ENCODE measurements at places on chromosomes 3 and 15.

DNA sequence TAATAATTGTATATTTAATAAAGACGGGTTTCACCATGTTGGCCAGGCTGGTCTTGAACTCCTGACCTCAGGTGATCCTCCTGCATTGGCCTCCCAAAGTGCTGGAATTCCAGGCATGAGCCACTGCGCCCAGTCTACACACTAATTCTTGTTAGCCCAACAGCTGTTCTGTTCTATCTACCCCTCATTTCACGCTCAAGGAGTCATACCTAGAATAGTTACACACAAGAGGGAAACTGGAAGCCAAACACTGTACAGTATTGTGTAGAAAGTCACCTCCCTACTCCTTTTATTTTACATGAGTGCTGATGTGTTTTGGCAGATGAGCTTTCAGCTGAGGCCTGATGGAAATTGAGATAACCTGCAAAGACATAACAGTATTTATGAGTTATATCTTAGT, 13.4 kb upstream of the CTDSPL2 start:
- DNase-seq = no peak

DNA sequence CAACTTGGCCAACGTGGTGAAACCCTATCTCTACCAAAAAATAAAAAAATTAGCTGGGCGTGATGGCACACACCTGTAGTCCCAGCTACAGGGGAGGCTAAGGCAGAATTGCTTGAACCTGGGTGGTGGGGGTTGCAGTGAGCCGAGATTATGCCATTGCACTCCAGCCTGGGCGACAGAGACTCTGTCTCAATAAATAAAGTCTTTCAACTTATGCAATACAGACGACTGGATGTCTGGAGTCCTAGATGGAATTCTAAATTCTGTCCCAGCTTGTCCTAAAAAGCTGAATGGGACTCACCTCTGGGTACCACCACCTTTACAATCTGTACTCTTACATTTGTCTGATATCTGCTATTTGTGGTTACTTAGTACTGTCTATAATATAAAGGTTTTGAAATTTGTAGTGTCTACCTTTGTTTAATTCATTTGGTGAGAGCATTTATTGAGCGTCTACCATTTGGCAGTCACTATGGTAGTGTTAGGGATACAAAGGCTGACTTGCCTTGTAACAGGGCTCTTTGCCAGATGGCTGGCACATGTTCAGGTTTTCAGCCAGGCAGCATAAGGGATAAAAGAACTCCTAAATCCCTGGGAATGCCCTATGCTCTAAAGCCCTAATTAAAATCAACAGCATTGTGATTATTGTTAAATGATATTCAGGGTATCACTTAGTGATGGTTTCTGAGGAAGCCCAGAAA, 7.2 kb upstream of the ZNF609 start:
- no peak for DNase-seq

- no peak for DNase-seq
These were observed 604 bp downstream of the KCTD6 start for GRCh38 chr3:58492494-58492905.

DNA sequence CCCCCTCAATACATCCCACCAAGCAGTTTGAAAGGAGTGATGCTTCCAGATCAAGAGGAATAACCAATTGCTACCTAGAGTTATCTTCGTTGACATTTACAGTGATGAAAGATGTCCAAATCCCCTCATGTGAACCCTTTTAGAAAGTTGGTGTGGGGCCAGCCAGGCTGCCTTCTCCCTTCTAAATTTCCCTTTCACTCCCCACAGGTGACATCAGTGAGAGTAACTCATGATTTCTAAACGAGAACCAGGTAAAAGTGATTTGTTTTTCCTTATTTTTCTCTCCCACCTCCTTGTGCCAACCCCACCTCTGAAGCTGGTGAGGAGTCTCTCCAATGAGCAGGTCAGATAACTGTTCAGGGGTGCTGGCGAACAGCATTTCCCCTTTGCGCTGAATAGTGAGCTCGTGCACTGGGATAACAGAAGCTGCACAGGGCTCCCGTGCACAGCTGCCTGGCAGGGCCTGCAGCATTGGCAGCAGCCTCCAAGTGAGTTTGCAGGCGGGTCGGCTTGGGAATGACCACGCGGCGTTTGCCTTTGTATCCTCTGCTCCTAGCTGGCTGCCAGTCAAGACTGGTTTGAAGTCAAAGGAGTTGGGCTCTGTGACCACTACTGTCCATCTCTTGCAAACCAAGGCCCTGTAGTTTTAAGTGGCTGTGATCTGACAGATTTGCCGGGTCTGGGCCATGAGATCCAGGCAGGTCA, 70.2 kb upstream of the CORO2B start:
- DNase-seq = no peak

DNA sequence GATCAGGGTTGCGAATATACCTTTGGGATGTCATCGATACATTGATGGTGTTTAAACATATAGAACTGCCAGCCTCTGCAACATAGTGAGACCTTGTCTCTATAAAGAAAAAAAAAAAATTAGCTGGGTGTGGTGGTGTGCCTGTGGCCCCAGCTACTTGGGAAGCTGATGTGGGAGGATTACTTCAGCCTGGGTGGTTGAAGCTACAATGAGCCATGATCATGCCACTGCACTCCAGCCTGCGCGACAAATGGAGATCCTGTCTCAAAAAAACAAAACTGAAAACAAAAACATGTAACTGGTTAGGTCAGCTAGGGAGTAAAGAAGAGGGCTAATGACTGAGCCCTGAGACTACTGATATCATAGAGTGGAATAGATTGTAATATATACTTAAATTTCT, 30.7 kb upstream of the MGA start:
- DNase-seq = no peak

DNA sequence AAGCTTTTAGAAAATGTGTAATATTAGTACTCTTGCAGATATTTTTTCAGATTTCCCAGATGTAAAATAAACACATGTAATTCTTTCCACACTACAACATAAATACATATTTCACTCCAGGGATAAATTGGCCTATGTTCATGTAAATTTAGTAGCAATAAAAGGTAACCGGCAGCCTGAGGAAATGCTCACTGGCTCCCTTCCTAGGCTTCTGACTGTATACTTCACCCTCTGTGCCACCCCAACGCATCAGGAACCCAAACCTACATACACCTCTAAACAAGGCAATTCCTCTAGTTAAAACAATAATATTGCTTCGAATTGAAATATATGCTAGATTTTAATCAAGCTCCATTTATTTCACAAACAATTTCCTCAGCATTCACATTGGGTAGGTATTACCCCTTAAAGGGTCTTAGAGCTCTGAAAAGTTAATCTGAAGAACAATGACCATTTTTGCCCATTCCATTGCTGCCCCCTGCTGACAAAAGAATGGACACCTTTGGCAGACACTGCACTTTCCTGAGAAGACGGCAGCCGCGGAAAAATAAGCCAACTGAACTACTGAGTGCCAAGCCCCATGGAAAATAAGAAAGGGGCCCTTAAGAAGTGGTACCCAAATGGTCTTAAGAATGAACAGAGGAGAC, 212.5 kb downstream of the OSBPL10 start:
- peak; percentile 60 for DNase-seq

- peak; percentile 14 for DNase-seq
These were observed 184.0 kb downstream of the ABHD5 start for GRCh38 chr3:43874731-43875130.

- peak; percentile 33 for DNase-seq
These were observed 406 bp upstream of the MPI start for GRCh38 chr15:74889390-74889882.

DNA sequence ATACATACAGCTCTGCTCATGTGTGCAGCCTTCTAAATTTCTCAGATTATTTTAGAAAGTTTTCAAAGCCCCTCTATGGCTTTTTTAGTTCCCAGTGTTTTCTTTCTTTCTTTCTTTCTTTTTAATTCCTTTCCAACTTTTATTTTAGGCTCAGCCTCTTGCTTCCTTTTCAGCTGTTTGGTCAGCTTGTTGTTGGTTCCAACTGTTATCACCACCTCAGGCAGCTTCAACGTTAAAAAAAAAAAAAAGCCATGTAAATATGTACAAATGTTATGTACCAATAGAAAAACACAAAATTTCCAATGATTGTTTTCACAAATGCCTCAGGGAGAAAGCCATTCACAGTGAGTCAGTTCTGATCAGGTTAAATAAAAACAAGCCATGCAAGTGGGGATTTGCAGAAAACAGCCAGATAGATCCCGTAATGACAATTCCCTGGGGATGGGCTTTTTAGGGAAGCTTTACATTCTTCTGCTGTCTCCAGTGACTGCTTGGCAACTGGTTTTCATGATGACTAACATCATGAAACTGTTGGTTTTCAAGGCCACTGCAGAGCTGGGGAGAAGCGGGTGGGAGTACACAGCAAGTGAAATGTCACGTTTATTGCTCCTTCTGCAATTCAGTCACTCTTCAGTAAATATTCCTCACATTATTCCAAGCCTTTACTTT, 908.4 kb downstream of the EPHA3 start:
- DNase-seq = peak; percentile 95

DNA sequence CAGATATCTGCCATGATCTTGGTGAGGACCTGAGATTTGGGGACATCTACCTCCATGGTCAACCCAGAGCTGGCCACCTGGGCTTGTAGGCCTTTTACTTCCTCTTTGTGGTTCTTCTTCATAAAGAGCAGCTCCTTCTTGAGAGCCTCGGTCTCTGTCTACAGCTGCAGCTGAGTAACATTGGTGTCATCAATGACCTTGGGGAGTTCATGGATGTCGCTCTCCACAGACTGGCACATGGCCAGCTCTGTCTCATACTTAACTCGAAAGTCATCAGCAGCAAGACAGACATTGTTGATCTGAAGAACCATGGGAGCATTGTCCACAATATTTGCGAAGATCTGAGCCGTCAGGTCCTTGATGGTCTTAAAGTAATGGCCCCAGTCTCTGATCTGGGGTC, 15.7 kb upstream of the RASA2 start:
- peak; percentile 69 for DNase-seq

GRCh38 chr3:56042326-56042951, 425.8 kb downstream of the ERC2 start:
- peak; percentile 45 for DNase-seq

DNA sequence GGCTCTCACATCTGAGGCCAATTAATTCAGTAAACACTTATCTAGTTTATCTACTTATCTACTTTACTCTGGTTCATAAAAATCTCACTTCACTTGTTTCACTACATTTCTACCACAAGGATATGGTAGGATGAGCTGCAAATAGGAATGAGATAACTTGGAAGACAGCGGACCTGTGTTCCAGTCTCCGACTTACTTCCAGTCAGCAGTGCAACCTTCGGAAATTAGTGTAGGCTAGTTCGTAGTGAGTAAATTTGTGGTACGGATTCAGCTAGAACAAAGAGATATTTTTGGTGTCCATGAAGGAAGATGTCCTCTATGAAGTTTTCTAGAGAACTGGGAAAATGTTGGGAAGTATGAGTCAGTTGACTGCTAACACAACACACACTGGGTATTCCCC, 66.3 kb downstream of the TPRG1 start:
- peak; percentile 8 for DNase-seq

DNA sequence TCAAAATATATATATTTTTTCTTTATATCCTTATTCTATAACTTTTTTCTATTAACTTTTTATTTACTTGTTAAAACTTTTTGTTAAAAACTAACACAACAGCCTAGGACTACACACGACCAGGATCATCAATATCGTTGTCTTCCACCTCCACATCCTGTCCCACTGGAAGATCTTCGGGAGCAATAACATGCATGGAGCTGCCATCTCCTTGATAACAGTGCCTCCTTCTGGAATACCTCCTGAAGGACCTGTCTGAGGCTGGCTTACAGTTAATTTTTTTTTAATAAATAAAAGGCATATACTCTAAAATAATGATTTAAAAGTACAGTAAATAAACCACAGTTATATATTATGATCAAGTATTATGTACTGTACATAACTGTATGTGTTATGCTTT, 58.9 kb downstream of the SFMBT1 start:
- peak; percentile 61 for DNase-seq

DNA sequence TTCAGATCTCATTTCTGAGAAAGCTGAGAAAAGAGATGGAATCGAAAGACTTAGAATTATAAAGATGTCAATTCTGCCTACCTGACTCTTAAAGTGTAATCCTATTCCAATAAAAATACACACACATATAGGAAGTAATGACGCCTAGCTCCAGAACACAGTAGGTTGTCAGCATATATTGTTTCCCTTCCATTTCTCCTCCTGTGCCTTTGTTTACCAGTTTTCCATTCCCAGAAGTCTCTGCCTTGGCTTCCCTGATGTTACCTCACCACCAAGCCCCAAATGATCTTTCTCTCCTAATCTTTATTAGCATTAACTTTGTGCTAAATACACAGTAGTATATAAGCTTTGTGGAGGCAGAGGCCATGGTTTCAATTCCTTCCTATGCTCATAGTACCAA, 40.0 kb downstream of the TM4SF4 start:
- DNase-seq = no peak

GRCh38 chr3:113736548-113737089, 9.4 kb downstream of the NAA50 start:
- DNase-seq = peak; percentile 77

GRCh38 chr15:69505956-69506556, 53.4 kb downstream of the RPLP1 start:
- DNase-seq = no peak

DNA sequence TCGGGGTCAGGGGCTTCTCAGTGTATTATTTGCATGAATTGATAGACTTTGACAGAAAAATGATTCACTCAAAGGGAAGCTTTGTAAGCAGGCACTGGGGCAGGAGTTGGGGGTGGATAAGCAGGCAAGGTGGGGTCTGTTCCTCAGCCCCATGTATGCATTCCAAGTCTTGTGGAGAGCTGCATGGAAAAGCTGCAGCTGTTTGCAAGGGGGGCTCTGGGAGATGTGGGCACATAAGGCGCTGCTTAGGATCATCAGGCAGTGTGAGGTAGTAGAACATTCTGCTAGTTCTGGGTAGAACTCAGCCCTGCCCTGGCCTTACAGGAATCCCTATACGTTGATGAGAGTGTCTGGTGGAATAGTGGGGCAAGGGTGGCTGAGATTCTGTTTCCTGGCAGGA, 154.2 kb upstream of the LRIG1 start:
- DNase-seq = no peak

DNA sequence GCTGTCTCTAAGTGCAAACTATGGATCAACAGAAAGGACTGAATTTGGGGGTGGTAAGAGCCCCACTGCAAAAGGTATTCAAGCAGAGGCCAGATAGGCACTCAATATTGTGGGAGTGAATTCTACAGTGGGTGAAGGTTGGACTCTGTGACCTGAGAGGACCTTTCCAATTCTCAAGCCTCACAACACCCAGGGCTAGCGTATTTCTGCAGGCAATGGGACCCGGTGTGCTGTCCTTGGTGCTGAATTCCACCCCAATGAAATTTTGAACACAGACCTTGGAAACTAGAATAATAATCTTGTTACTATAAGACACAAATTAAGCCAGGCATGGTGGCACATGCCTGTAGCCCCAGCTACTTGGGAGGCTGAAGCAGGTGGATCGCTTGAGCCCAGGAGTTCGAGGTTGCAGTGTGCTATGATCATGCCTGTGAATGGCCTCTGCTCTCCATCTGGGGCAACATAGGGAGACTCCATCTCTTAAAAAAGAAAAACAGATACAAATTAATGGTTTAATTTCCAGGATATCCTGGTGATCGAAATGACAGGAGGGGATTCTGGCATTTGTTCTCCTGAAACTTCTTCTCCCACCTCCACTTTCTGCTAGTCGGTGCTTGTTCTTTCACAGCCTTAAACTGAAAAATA, 135.4 kb downstream of the RAB11A start:
- DNase-seq = peak; percentile 34
